ENCODE measurements at places on chromosomes 1 and 21.
A peak's percentile ranks its signal among the peaks of the same experiment; 100 is the strongest.

- no peaks in the 10 kb centered on the region for H3K36me3 ChIP-seq
- no peak for DNase-seq
- H3K27me3 ChIP-seq, result no peaks in the 10 kb centered on the region
- no peaks in the 10 kb centered on the region for H3K4me1 ChIP-seq
- no peak overlapping the region for H3K4me3 ChIP-seq
Observed at GRCh38 chr1:196075621-196076020, 532.6 kb downstream of the KCNT2 start.

DNA sequence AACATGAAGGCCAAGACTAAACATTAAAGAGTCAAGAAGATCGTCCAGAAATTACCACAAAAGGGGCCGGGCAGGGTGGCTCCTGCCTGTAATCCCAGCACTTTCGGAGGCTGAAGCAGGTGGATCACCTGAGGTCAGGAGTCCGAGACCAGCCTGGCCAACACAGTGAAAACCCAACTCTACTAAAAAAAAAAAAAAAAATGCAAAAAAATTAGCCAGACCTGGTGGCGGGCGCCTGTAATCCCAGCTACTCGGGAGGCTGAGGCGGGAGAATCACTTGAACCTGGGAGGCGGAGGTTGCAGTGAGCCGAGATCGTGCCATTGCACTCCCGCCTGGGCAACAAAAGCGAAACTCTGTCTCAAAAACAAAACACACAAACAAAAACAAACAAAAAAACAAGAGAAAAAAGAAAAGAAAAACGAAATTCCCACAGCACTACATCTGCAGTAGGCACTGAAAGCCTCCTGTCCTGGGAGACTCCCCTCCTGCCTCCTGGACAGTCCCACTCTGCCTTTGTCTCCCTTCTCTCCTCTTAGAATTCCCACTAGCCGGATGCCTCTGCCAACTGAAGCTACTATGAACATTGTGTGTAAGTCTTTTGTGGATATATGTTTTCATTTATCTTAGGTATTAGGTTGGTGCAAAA is 17.7 kb upstream of the RIPK4 start:
- no peaks in the 10 kb centered on the region for H3K4me1 ChIP-seq
- no peaks in the 10 kb centered on the region for H3K36me3 ChIP-seq
- no peak overlapping the region for H3K4me3 ChIP-seq
- no peak for DNase-seq
- peaks cover 24% of the 10 kb centered on the region for H3K27me3 ChIP-seq

- no peaks in the 10 kb centered on the region for H3K27me3 ChIP-seq
- no peak overlapping the region for H3K4me3 ChIP-seq
- H3K27ac ChIP-seq, result no peak overlapping the region
- H3K4me1 ChIP-seq, result no peaks in the 10 kb centered on the region
- no peak for DNase-seq
Observed at GRCh38 chr21:29265690-29266479, 32.8 kb upstream of the BACH1 start.

GRCh38 chr1:64878931-64879611 is 87.3 kb downstream of the JAK1 start:
- peaks cover 20% of the 10 kb centered on the region for H3K4me1 ChIP-seq
- no peak overlapping the region for H3K4me3 ChIP-seq
- H3K27me3 ChIP-seq, result no peaks in the 10 kb centered on the region
- no peaks in the 10 kb centered on the region for H3K36me3 ChIP-seq
- no peak overlapping the region for H3K27ac ChIP-seq

- DNase-seq, result no peak
- peaks cover 81% of the 10 kb centered on the region for H3K27me3 ChIP-seq
- no peaks in the 10 kb centered on the region for H3K4me1 ChIP-seq
- H3K27ac ChIP-seq, result no peak overlapping the region
- H3K4me3 ChIP-seq, result no peak overlapping the region
- no peaks in the 10 kb centered on the region for H3K36me3 ChIP-seq
Observed at GRCh38 chr1:5728663-5729355, 263.4 kb downstream of the NPHP4 start.

- H3K4me3 ChIP-seq, result no peak overlapping the region
- H3K36me3 ChIP-seq, result no peaks in the 10 kb centered on the region
- no peaks in the 10 kb centered on the region for H3K4me1 ChIP-seq
- DNase-seq, result no peak
- no peak overlapping the region for H3K27ac ChIP-seq
- H3K27me3 ChIP-seq, result peaks cover 55% of the 10 kb centered on the region
Observed at GRCh38 chr1:236144033-236144432, 1.7 kb downstream of the GPR137B start.

DNA sequence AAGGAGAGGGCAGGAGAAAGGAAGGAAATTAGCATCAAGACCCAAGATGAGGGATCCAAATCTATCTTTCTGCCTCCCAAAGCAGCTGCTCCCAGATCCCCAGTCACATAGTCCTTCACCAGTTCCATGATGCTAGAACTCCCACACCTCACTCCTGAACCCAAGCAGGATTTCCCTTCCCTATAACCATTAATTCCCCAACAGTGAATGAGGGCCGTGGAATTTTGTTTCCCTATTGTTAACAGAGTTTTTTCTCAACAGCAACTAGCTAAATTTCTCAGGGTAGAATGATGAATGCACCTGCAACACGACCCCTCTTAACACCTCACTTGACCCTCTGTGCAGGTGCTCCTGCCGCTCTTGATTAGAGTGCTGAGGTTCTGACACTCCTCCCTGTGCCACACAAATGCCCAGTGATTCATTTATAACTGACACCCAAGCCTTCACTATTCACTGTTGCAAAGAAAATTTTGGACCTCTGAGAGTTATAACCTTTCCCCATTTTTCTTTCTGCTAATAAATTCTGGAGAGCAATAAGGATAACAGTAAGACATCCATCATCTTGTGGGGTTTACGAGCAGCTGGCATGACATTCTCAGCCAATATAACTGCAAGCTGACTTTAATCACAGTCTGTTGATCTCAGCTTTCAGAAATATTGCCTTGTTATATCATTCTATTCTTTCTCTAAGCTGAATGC is 25.4 kb upstream of the NPL start:
- no peaks in the 10 kb centered on the region for H3K4me1 ChIP-seq
- no peak for DNase-seq
- H3K4me3 ChIP-seq, result no peak overlapping the region
- H3K36me3 ChIP-seq, result no peaks in the 10 kb centered on the region
- no peak overlapping the region for H3K27ac ChIP-seq

DNA sequence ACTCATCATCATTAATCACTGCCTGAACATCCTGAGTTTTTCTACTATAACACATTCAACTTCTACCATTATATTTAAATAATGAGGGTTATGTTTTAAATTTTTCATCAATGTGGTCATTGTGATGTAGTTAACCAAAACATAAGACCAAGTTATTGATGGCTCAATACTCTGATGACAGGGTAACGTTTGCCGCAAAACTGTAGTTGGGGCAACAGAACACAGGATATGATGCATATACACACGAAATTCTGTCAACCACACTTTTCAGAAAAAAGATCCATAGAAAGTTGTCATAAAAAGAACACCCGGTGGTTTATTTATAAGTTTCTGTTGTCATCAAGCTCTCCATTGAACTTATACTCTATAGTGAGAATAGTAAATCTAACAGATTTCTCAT is 121.7 kb upstream of the COL11A1 start:
- no peak for DNase-seq
- no peak overlapping the region for H3K4me3 ChIP-seq
- no peaks in the 10 kb centered on the region for H3K4me1 ChIP-seq
- no peak overlapping the region for H3K27ac ChIP-seq

- no peaks in the 10 kb centered on the region for H3K4me1 ChIP-seq
- H3K27me3 ChIP-seq, result no peaks in the 10 kb centered on the region
- no peaks in the 10 kb centered on the region for H3K36me3 ChIP-seq
- H3K4me3 ChIP-seq, result no peak overlapping the region
- no peak overlapping the region for H3K27ac ChIP-seq
- no peak for DNase-seq
Observed at GRCh38 chr1:229844675-229845074, 218.6 kb downstream of the URB2 start.

DNA sequence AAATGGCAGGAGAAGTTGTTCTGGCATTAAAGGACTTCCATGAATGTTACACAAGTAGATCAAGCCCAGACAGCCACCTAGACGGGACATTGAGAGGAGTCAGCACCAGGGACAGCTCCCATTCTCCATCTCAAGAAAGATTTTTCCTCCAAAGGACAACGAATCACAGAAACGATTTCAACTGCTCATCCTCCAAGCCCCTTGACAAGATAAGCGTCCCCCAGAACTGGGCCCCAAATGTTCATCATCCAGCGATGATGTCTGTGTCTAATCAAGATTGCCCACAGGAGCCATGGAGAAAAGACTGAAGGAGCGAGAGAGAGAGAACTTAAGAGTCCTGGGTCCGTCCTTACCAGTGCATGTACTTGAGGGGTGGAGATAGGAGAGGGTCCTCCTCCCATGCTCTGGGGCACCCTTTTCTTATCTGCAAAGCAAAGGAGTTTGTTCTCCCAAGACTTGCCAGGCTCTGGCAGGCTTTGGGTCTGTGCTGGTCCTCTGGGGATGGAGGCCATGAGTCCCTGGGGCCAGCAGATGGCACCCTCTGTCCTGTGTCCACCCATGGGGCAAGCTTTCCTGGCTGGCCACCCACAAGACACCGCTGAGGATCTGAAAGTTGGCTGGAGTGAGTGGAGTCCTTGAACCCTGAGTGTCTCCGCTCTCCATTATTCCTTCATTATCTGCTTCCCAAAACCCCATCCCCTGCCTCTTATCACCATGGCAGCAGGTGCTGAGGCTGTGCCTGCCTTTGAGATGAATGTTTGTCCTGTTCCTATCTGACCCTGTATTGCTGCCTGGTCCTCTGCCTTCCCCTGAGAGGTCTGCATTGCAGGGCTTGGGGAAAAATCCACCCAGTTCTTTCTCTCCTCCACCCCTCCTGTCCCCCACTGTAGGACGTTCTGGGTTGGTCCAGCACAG is 164.6 kb downstream of the ACTL8 start:
- H3K36me3 ChIP-seq, result no peaks in the 10 kb centered on the region
- peaks cover 45% of the 10 kb centered on the region for H3K27me3 ChIP-seq
- H3K4me3 ChIP-seq, result no peak overlapping the region
- peak; percentile 8 for DNase-seq
- H3K27ac ChIP-seq, result no peak overlapping the region

DNA sequence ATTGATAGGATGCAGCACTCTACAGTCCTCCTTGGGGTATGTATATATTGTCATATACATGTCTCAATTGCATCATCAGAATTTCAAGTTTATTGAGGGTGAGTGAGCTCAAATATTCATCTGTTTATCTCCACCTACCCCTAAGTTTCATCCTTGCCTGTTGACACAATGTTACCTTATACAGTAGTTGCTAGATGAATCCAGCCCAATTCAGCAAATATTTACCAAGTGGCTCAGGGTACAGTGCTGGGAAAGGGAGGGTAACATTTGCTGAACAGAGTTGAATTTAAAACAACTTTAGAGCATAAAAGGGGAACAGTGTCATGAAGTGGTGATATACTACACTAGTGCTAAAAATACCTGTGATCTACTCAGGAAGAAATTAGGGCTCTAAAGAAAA is 14.4 kb downstream of the ELAVL4 start:
- DNase-seq, result no peak
- no peak overlapping the region for H3K27ac ChIP-seq
- no peaks in the 10 kb centered on the region for H3K36me3 ChIP-seq
- H3K27me3 ChIP-seq, result no peaks in the 10 kb centered on the region

GRCh38 chr1:174074757-174075156 is 52.6 kb upstream of the RC3H1 start:
- H3K27ac ChIP-seq, result no peak overlapping the region
- DNase-seq, result peak; percentile 33
- H3K4me1 ChIP-seq, result no peaks in the 10 kb centered on the region
- no peaks in the 10 kb centered on the region for H3K36me3 ChIP-seq

GRCh38 chr21:24424776-24425175 is 1182.5 kb downstream of the MRPL39 start:
- H3K4me3 ChIP-seq, result no peak overlapping the region
- no peaks in the 10 kb centered on the region for H3K36me3 ChIP-seq
- H3K27me3 ChIP-seq, result no peaks in the 10 kb centered on the region
- DNase-seq, result no peak

- peak overlapping the region; percentile 48 for H3K4me3 ChIP-seq
- DNase-seq, result peak; percentile 77
- no peaks in the 10 kb centered on the region for H3K36me3 ChIP-seq
Observed at GRCh38 chr1:200628223-200628881, 7.8 kb upstream of the KIF14 start.

- no peaks in the 10 kb centered on the region for H3K27me3 ChIP-seq
- no peak overlapping the region for H3K4me3 ChIP-seq
- H3K27ac ChIP-seq, result no peak overlapping the region
- DNase-seq, result no peak
Observed at GRCh38 chr21:43015906-43016540, 41.7 kb downstream of the PKNOX1 start.

- peak; percentile 100 for DNase-seq
- H3K4me3 ChIP-seq, result peak overlapping the region; percentile 95
- no peaks in the 10 kb centered on the region for H3K27me3 ChIP-seq
- H3K27ac ChIP-seq, result peak overlapping the region; percentile 97
Observed at GRCh38 chr1:174999216-174999935, 371 bp upstream of the CACYBP start.

GRCh38 chr21:45533846-45534635 is 8.2 kb downstream of the SLC19A1 start:
- no peaks in the 10 kb centered on the region for H3K36me3 ChIP-seq
- H3K4me1 ChIP-seq, result no peaks in the 10 kb centered on the region
- H3K27me3 ChIP-seq, result no peaks in the 10 kb centered on the region
- DNase-seq, result no peak
- H3K4me3 ChIP-seq, result no peak overlapping the region

- H3K27ac ChIP-seq, result no peak overlapping the region
- H3K27me3 ChIP-seq, result peaks cover 56% of the 10 kb centered on the region
- no peaks in the 10 kb centered on the region for H3K36me3 ChIP-seq
- no peak for DNase-seq
- no peak overlapping the region for H3K4me3 ChIP-seq
Observed at GRCh38 chr1:212565079-212565478, 43.5 kb upstream of the ATF3 start.

- H3K27me3 ChIP-seq, result no peaks in the 10 kb centered on the region
- DNase-seq, result no peak
- H3K4me1 ChIP-seq, result peaks cover 27% of the 10 kb centered on the region
Observed at GRCh38 chr1:41169799-41170180, 72.3 kb downstream of the SCMH1 start.

GRCh38 chr1:182122256-182122912 is 60.9 kb upstream of the ZNF648 start:
- no peak for DNase-seq
- H3K27ac ChIP-seq, result no peak overlapping the region
- H3K27me3 ChIP-seq, result no peaks in the 10 kb centered on the region
- H3K4me3 ChIP-seq, result no peak overlapping the region
- H3K36me3 ChIP-seq, result no peaks in the 10 kb centered on the region
- H3K4me1 ChIP-seq, result no peaks in the 10 kb centered on the region

DNA sequence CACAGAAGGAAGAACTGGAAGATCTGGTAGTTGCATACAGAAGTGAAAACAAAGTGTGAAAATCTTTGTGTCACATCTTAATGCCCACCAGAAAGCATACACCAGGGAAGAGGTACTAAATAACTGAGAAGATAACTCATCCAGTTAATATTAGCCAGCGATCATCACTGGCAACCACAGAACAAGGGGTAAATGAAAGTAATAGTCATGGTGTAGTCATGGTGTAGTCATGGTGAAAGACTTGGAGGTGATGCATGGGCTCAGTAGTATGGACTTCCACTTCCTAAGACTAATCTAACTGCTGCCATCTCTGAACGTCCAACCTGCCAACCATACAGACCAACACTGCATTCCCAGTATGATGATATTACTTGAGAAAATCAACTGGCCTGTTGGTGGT is 481.2 kb upstream of the NR5A2 start:
- H3K4me1 ChIP-seq, result peaks cover 15% of the 10 kb centered on the region
- H3K27me3 ChIP-seq, result no peaks in the 10 kb centered on the region
- H3K27ac ChIP-seq, result peak overlapping the region; percentile 17
- H3K36me3 ChIP-seq, result no peaks in the 10 kb centered on the region

Measured in MM.1S (cell line).